Choroid plexus epithelial cell (primary cell): ENCODE measurements at places on chromosomes 3 and 15.

- DNase-seq, result no peak
These were observed 41.7 kb downstream of the ARPP21 start for GRCh38 chr3:35680866-35681650.

DNA sequence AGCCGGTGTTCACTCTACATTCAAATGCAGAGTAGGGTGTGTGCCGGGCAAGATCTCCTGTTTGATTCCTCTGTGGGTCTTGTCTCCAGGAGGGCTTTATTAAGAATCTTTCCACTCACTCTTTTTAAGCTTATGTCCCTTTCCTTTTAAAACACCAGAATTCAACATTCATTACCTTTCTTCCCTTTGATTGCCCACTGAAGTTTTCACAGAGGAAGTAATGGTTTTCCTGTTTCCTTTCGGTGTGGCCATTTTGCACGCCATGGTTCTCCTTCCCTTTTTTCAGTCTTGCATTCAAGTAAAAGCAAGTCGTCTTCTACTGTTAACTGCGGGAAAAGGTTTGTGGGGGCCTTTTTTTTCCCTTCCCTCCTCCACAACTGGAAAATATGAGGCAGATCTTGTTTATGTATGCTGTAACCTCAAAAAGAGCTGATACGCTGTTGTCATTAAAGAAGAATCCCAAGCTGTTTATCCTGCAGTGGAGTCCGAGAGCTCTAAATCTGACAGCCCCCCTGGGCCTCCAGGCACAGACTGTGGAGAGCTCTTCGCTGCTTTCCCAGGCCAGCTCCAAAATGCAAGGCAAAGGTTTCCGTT lies 40.5 kb downstream of the FILIP1L start:
- peak; percentile 96 for DNase-seq

GRCh38 chr3:108297647-108298046 lies 1.3 kb downstream of the HHLA2 start:
- DNase-seq, result peak; percentile 7

DNA sequence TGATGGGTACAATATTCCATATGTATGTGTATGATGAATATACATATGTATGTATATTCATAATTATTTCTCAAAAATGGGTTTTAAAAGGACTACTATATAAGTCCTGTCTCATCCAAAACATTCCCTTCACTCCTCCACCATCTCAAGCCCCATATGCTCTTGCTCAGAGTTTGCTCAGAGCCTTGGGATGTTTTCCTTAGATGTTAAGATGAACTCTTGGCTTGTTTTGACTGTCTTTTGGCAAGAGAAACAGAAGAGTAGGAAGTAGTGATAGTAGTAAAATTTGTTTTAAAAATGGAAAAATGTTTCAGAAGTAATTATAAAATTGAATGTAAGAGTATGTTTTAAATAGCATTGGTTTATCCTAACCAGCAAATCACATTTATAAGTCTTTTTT lies 6.2 kb upstream of the EPHA3 start:
- no peak for DNase-seq

DNA sequence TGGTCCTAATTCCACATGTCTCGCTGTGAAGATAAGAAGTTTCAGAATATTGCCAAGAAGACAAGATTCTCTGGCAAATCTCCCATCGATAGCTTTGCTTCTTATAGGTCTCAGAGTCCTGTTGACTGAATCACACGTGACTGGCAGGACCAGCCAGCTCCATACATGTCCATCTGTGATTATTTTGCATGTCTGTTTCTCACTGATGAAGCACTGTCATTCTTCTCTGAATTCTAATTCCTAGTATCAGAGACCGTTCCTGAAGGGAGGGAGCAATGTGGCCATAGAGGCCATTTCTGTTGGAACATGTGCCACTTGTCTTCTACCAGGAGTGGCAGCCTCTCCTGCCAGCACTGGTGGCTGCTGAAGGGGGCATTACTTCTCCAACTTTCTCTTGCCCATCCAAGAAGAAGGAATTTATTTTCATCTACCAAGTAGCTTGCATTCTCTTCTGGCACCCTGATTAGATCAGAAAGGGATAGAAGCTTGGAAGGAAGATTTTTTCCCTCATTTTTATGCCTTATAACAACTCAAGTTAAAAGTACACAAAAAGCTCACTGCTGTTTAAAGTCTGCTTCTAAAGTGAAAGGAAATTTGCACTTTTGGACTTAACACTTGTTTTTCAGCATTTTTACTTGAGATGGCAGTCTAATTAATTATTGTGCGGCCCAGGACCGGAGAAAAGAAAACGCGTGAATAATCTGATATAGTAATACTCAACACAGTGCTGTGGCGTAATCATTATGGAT lies 115.8 kb downstream of the IQCH start:
- no peak for DNase-seq

GRCh38 chr3:40827942-40828688 lies 303.4 kb downstream of the ZNF621 start:
- peak; percentile 38 for DNase-seq

DNA sequence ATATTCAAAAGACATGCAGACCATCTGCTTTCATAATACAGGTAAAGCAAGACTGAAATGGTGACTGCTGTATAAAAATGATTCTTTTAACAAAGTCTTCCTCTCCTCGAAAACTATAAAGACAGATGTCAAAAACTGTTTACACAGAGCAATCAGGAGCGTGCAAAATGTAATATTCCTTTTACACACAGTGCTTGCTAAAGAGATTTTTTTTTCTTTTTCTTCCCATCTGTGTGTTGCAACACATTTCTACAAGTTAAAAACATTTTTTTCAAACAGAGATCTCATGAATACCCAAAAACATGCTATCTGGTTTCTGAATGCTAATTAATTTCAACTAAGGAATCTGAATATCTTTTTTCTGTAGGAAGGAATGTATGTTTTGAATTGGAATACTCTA lies 22.1 kb downstream of the SATB1 start:
- no peak for DNase-seq

GRCh38 chr3:10025205-10026083 lies 793 bp upstream of the FANCD2 start:
- no peak for DNase-seq

GRCh38 chr15:70219966-70220365 lies 122.2 kb upstream of the TLE3 start:
- DNase-seq, result no peak

GRCh38 chr3:183551930-183552329 lies 3.6 kb downstream of the KLHL6 start:
- no peak for DNase-seq

DNA sequence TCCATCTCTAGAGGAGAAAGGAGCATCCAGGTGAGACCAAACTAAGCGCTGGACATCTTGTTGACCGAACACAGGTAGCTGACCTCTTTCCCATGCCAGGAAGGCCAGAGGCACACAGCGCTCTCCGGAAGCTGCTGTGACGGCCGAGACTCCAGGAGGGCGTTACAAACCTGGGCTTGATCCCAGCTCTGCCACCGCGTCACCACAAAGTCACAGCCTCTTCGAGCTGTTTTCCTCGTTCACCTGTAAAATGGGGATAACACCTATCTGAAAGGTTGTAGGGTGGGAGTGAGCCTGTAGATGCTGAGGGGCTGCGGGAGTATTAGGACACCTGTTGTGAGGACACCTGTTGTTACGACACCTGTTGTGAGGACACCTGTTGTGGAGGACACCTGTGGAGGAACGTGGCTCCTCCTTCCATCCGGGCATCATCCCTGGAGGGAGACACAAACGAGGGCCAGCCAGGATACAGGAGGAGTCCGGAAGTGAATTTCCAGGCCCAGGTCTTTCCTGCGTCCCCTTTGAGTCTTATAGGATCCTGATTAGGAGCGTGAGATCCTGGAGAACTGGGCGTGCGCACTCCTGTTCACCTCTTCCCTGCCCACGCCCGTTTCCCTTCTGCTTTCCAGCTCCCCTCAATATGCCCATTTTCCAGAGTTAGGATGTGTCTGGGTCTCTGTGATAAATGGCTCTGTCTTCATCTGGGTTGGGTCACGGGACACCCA lies 2.3 kb upstream of the MUC4 start:
- DNase-seq, result no peak

- no peak for DNase-seq
These were observed 451.4 kb downstream of the WDR72 start for GRCh38 chr15:53307952-53308624.

- peak; percentile 84 for DNase-seq
These were observed 140.2 kb downstream of the ITPR1 start for GRCh38 chr3:4633078-4634004.

DNA sequence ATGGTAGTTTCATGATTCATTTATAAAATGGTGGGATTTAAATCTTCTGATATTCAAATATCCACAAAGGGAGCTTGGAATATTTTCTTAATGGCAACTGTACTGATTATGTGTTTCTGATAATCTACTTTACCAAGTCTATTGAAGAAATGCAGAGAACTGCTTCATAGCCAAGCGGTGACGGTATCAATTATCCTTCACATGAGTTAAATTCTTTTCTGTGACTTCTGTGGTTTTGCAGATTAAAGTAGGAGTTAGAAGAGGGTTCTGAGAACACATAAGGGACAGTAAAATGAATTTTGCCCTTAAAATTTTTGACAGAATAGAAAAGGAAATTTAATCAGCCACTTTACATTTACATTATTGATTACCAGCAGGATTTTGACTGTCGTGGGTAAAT lies 563.2 kb downstream of the GBE1 start:
- DNase-seq, result no peak

- DNase-seq, result no peak
These were observed 283.3 kb upstream of the ROBO2 start for GRCh38 chr3:76756577-76756976.

DNA sequence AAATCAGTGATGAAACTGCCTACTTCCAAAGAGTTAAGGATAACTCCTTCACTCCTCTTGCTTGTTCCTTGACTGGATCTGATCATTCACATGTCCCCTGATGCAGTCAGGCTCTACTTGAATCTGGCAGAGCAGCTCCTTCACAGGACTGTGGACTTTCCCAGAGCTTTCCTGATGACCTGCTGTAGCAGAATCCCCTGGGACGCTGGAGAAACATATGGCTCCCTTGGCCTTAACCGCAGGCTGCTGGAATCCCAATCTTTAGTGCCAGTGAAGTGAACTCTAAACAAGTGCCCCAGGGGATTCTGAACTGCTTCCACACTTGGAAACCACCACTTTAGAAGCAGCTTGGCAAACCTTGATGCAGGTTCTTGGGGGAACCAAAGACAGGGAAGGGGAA lies 217.8 kb downstream of the CHST2 start:
- no peak for DNase-seq

- no peak for DNase-seq
These were observed 10.6 kb downstream of the MELTF start for GRCh38 chr3:197019021-197019420.

DNA sequence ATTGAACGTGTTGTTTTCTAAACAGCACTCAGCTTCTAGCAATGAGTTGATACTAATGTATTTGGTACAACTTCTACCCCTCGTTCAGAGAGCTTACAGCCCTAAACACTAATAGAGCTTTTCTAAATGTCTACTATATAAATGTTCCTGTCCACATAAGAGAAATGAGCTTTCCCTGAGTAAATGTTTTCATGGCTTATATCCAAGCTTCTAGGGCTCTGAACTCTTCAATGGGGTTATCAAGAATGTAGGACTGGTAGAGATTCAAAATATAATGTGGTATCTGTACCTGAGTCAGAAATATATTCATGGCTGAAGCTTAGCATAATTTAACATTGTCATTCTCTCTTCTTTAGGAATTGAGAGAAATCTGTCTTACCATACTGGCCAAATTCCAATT lies 73.4 kb downstream of the SERPINI1 start:
- DNase-seq, result no peak

- peak; percentile 52 for DNase-seq
These were observed 22.0 kb downstream of the RAB27A start for GRCh38 chr15:55267401-55268175.

DNA sequence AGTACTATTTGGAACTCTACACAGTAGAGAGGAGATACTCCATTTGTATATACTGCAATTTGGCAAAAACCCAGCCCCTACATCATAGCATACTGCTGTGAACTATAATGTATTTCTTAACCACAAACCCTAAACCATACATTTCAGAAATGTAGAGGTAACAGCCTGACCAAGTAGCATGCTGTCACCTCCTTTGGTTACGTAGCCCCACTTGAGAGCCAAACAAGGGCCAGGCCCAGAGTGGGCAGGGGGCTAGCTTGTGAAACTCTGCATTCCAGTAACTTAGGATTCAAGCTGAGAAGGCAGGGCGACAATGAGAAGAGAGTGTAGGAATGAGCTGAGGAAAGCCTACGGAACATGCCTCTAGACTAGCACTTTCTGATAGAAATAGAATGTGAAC lies 135.8 kb downstream of the GREM1 start:
- peak; percentile 62 for DNase-seq

DNA sequence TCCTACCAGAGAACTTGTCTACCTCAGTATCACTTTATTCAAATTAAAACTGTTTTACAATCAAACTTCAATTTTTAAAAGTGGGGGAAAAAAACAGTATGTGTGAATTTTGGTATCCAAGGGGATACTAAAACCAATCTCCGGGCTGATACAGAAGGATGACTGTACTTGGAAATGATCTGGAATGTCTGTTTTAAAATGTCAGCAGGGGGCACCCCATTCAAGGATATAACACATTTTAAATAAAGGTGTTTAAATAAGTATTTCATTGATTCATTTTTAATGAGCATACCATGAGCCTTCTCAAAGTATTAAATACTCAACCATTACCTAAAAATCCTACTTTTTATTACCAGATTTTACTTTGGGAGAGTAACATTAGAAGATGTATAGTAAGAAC lies 67.9 kb downstream of the ULK4 start:
- peak; percentile 75 for DNase-seq

GRCh38 chr15:32946210-32946609 lies 228.4 kb downstream of the GREM1 start:
- no peak for DNase-seq

DNA sequence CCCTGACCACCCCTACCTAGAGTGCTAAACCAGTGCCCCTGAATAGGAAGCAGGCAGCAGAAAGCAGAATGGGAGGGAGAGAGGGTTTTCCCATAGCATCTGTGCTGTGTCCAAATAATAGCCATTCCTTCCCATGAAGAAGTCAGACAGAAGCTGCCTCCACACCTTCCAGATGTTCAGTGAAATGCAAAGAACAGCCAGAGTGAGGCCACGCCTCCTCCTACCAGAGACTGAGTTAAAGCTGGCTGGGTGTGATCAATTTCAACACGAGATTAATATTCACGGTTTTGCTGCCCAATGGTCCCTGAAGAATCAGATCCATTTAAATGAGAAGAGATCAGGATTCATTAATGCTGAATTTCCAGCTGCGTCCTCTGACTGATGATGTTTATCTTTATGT lies 111.8 kb downstream of the SRGAP3 start:
- DNase-seq, result no peak

DNA sequence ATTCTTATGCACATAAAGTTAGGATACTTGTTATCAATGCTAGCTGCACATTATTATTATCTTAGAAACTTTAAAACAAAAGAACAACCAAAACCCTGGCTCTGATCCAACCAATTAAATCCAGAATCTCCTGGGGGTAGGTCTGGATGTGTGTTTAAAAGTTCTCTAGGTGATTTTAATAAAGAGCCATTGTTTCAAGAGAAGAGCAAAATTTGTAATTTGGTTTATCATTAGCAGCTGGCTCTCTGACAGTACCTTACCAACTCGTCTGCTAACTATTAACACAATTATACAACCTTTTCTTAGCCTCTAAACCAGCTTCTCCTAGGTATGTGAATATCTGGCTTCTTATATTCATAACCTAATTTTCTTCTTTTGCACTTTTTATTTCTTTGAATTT lies 68.9 kb downstream of the IFT80 start:
- no peak for DNase-seq
